Esophagus muscularis mucosa (tissue), 4 donors: ENCODE measurements at places on chromosomes 6 and 20. TPM values are rescaled to one million over a fixed set of nuclear protein-coding genes. Genes with fewer than 3 reads are reported as not detected.

PCED1A gene
- total RNA-seq, result 23.6 TPM

CST3 gene
- 1,398 TPM for total RNA-seq

ADGRB3 gene
- total RNA-seq, result 5.8 TPM

KPNA5 gene
- 13.5 TPM for total RNA-seq

GGT7 gene
- total RNA-seq, result 9.6 TPM

HLA-C gene
- total RNA-seq, result 251 TPM

DDX43 gene
- total RNA-seq, result 1.2 TPM

TXLNB gene
- total RNA-seq, result 2.3 TPM

GRCh38 chr6:5087389-5087788 is 2.2 kb downstream of the PPP1R3G start:
- peaks cover 27% of the 10 kb centered on the region for H3K4me1 ChIP-seq
- no peak overlapping the region for H3K4me3 ChIP-seq

DNA sequence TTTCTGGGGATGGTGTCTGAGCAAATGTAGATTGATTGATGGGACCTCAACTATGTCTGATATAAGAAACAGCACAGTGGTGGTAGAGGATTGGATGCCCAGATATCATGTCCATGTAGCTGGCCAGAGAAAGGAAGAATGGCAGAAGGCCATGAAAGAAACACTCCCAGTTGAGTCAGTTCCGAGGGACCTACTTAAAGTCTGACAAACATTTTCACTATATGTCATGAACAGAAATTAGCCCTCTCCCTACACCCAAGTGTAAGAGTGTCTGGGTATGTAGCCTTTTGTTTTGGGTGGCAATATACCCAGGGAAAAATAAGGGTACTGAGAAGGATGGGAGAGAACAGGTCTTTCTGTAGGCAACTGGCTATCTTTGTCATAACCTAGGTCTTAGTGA is 434.2 kb downstream of the BCKDHB start:
- H3K4me3 ChIP-seq, result no peak overlapping the region
- H3K4me1 ChIP-seq, result no peaks in the 10 kb centered on the region
- H3K27me3 ChIP-seq, result no peaks in the 10 kb centered on the region
- H3K27ac ChIP-seq, result no peak overlapping the region
- no peak for DNase-seq
- H3K36me3 ChIP-seq, result no peaks in the 10 kb centered on the region

GRCh38 chr20:40046703-40047102 is 642.3 kb downstream of the MAFB start:
- H3K27ac ChIP-seq, result no peak overlapping the region
- H3K4me1 ChIP-seq, result no peaks in the 10 kb centered on the region
- DNase-seq, result no peak
- no peaks in the 10 kb centered on the region for H3K36me3 ChIP-seq
- H3K27me3 ChIP-seq, result no peaks in the 10 kb centered on the region
- H3K4me3 ChIP-seq, result no peak overlapping the region

GRCh38 chr20:39829661-39830060 is 859.4 kb downstream of the MAFB start:
- H3K4me1 ChIP-seq, result no peaks in the 10 kb centered on the region
- no peaks in the 10 kb centered on the region for H3K27me3 ChIP-seq
- H3K36me3 ChIP-seq, result no peaks in the 10 kb centered on the region
- DNase-seq, result no peak
- no peak overlapping the region for H3K27ac ChIP-seq

DNA sequence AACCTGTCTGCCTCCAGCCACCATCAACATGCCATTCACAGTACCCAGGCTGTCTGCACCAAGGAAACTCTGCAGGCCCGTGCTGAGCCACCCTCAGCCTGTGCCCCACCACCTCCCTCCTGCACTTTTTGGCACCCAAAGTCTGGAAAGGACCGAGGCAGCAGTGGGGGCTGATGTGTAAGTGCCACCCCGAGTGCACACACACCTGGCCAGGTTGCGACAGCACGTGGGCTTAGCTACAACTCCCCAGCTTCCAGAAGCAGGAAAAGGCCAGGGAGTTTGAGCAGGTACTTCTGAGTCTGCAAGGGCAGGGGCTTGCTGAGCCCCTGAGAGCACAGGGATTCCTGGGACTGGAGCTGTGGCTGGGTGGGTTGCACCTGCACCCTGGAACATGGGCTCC is 303.3 kb upstream of the OPRM1 start:
- no peaks in the 10 kb centered on the region for H3K36me3 ChIP-seq
- H3K27me3 ChIP-seq, result no peaks in the 10 kb centered on the region
- DNase-seq, result no peak
- H3K4me1 ChIP-seq, result no peaks in the 10 kb centered on the region

- H3K4me1 ChIP-seq, result no peaks in the 10 kb centered on the region
- no peak for DNase-seq
- H3K36me3 ChIP-seq, result no peaks in the 10 kb centered on the region
- no peaks in the 10 kb centered on the region for H3K27me3 ChIP-seq
- H3K4me3 ChIP-seq, result no peak overlapping the region
Measured at GRCh38 chr6:110930781-110931180, 27.7 kb upstream of the GTF3C6 start.

GRCh38 chr6:163965426-163966348 is 551.2 kb downstream of the QKI start:
- H3K27me3 ChIP-seq, result no peaks in the 10 kb centered on the region
- DNase-seq, result peak; percentile 74
- no peak overlapping the region for H3K4me3 ChIP-seq
- H3K4me1 ChIP-seq, result peaks cover 19% of the 10 kb centered on the region

- H3K27ac ChIP-seq, result no peak overlapping the region
- no peaks in the 10 kb centered on the region for H3K27me3 ChIP-seq
- H3K4me1 ChIP-seq, result no peaks in the 10 kb centered on the region
- DNase-seq, result no peak
- H3K36me3 ChIP-seq, result no peaks in the 10 kb centered on the region
Measured at GRCh38 chr6:102187186-102187585, 793.7 kb downstream of the GRIK2 start.
